ENCODE measurements at places on chromosomes 2 and 18. TPM values are rescaled to one million over a fixed set of nuclear protein-coding genes. Genes with fewer than 3 reads are reported as not detected.

DNA sequence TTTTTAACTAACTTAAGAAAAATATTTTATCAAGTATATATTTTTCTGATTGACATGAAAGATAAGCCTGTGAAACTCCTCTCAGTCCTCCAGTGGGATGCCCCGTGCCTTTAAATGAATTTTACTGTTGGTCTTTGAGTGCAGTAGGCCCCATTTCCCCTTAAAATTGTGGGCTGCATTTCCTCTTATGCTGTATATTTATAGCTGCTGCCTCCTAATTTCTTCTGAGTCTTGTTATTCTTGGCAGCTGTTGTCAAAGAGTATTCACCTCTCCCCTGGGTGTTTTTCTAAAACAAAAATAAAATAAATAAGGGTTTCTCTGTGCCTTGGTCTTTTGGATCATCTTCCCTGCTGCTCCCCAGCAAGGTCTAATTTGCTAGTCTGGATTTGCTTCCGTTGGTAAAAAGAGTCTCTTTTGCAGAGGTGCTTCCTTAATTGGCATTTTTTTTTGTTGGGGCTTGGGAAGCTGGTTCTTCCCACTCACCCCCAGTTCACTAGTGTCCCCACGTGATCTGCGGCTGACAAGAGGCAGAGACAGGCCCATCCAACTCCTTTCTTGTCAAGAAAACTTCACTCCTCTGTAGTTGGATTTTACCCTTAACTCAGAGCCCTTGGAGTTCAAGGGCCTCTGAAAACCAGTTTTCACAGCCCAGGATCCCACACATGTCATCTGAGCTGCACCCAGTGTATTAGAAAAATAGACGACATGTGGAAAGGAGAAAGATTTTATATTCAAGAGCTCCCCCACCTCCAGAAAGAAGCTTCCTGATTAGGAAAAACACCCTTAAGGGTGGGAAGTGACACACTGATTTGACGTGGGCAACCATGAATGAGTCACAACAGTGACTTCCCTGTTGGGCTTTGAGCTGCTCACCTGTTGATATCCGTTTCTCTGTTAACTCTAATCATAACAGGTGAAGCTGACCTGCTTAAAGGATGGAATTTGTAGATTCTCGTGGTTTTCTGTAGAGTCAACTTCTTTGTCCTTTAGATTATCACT is 431.5 kb downstream of the DCDC2C start:
- DNase-seq: no peak

GRCh38 chr2:121524685-121525425 is 5.8 kb upstream of the RNU4ATAC start:
- no peak for DNase-seq

- no peak for DNase-seq
Measured at GRCh38 chr2:124814968-124815745, 790.1 kb downstream of the CNTNAP5 start.

GRCh38 chr2:176781570-176782217 is 430.9 kb upstream of the HNRNPA3 start:
- no peak for DNase-seq

DNA sequence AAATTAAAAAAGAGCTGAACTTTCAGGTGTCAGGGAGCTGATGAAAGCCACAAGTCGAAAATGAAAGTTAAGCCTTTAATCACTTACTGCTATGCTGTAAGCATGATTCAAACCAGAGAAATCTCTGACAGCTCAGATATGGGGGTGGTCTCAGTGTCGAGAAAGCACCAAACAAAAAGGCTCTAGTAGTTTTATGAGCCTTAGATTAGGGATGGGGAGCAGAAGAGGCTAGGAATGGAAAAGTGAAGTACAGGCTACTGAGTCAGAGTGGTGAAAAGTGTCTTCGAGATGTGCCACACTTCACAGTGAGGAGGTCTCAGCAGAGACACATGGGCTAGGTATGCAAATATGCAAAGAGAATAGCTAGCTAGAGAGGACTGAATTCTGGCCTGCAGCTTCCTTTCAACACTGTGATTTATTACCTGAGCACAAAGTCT is 482.2 kb downstream of the SPAG16 start:
- DNase-seq: no peak

DNA sequence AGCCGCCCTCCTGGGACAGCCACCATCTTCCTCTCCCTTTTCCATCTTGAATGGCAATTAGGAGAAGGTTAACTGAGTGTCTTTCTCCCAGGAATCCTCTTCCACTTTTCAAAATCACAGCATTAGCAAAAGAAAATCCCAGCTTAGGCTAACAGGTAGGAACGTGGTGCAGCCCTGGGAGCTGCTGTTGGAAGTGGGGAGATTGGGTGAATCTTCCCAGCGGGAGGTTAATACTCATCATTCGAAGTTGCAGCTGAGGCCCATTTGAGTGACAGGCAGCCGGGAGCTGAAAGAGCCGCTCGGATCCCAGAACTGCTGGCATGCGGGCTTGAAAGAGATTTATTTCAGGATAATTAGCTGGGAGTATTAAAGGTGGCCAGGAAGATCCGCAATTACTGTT is 306.0 kb downstream of the BCL11A start:
- no peak for DNase-seq

DNA sequence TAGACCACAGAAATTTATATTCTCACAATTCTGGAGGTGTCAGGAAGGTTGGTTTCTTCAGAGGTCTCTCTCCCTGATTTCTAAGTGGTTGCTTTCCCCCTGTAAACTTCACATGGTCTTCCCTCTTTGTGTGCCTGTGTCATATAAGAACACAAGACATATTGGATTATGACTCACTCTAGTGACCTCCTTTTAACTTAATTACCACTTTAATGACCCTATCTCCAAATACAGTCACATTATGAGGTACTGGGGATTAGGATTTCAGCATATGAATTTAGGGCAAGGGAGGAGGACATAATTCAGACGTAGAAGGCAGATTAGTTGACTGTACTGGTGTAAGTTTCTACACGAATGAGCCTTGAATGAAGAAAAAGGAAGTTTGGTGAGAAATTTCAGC is 38.2 kb upstream of the EPHA4 start:
- DNase-seq: no peak

GRCh38 chr18:32383050-32383819 is 87.4 kb downstream of the GAREM1 start:
- DNase-seq: no peak

DNA sequence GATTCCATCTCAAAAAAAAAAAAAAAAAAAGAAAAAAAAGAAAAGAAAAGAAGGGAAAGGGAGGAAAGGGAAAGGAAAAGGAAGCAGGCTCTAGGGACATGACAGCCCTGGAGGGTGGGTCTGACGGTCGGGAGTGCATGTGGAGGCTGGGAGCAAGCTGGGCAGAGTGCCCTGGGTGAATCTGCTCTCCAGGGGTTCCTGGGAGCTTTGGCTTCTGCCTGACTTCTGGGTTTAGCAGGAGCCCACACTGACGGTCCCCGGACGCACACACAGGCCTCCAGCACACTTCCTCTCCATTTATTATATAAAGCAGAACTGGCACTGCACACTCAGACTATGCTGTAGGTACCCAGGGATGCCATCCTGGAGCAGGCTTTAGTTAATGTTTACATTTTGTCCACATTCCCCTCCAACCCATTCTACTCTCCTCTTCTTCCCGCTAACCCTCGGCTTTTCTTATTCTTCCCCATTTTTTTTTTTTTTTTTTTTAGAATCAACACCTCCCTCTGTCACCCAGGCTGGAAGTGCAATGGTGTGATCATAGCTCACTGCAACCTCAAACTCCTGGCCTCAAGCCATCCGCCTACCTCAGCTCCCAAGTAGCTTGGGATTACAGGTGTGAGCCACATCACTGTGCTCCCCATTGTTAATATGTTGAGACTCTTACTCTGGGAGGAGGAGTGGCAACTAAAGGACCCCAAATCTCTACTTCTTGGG is 151.1 kb upstream of the SLC1A4 start:
- peak; percentile 22 for DNase-seq

DNA sequence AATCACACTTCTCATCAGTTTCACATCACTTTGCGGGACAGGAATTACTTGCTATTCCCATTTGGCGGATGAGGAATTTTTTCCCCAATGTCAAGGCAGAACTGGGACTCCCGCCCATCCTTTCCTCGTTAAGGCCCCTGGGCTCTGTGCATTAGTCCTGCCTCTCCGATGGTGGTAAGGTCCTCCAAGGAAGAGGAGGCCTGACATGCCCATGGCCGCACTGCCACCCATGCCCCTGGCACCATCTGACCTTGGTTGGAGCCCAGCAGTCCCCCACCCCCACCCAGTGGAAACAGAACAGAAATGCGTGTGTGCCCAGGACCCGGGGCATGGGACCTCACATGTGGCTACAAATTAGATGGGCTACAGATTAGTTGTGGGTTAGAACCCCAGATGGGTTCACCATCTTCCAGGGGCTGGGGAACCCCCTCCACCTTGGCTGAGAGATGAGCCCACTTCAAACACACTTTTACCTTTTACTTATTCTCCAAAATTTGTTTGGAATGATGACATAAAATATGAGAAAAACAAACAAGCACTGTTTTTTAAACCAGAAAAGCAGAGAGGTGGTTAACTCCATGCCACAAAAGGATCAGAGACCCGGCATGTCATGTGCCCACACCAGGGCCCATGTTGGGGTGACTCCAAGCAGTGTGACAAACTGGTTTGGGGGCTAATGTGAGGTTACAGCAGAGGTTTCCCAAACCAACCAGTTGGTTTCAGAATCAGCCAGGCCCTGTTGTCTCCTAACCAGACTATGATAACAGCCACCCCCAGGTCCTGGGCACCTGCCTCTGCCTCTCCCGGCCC is 11.0 kb upstream of the DUSP2 start:
- DNase-seq: no peak

DNA sequence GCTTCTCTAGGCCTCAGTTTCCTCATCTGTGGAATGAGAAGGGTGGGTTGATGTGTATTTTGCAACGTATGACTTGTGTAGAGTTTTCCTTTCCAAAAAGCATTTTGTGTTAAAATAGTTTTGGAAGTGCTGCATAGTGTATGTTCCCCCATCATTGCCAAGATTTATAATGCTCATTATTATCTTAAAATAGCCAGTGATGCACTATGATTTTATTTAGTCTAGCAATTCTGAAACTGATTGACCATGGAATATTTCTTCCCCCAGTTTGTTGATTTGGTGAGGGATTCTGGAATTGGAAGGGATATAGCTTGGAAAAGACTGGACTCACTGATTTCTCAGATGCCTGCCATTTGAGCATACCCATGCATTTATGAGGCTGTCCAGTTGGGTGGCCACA is 130.6 kb downstream of the CCDC85A start:
- no peak for DNase-seq

LAMA1 gene
- total RNA-seq: not detected

ACADL gene
- 1.3 TPM for total RNA-seq

SCYGR4 gene
- not detected for total RNA-seq

LRRTM4 gene
- total RNA-seq: 0.55 TPM

RGPD6 gene
- total RNA-seq: 11.5 TPM

CEP68 gene
- total RNA-seq: 20.2 TPM

NYAP2 gene
- total RNA-seq: not detected

RALBP1 gene
- total RNA-seq: 46.2 TPM

ST8SIA5 gene
- total RNA-seq: 6.2 TPM

SP5 gene
- total RNA-seq: 0.44 TPM

TBR1 gene
- not detected for total RNA-seq
